NCI-H187 treated with DMSO at 0.1 percent for 48 hours (cell line): ENCODE measurements at places on chromosomes 1 and 21.
A peak's percentile ranks its signal among the peaks of the same experiment; 100 is the strongest.

- no peak for DNase-seq
Measured at GRCh38 chr1:6499296-6499695, 7.8 kb upstream of the PLEKHG5 start.

DNA sequence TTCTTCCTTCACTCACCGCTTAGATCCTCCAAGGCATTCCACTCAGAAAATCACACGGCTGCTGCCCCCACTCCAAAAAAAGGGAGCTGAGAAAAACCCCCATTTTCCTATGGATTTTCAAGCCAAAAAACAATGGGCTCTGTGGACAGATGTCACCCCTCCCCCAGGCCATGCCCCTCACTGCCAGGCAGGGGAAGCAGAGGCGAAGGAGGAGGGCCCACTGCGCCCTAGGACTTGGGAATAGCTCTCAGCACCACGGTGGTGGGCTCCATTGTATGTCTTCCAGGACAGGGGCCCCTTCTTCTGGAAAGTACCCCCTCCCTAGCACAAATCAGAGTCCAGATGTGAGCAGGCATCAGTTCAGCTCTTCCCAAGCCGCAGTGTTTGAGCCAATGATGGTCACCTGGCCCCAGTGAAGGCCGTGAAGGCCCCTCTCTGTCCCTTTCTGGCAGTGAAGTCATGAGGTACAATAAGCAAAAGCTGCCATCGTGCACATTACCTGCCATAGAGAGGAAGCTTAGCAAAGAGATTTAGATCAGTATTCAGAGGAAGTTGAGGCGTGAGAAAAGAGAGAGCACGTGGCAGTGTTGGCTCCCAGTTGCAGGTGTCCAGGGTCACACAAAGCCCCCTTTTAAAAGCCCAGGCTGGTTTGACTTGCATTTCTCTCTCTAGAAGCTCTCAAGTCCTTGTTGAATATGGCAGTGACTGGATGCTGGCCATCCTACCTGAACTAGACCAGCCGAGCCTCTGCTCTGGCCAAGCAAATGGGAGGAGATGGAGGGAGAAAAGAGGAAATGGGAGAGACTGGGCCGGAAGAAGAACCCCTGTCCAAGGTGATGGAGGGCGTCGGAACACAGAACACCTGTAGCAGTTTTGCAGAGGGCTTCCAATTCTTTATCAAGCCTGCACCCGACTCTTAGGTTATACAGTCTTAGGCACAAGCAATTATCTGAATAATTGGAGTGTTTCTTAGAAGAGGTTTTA lies 149.0 kb downstream of the TOMM20 start:
- no peak for DNase-seq

DNA sequence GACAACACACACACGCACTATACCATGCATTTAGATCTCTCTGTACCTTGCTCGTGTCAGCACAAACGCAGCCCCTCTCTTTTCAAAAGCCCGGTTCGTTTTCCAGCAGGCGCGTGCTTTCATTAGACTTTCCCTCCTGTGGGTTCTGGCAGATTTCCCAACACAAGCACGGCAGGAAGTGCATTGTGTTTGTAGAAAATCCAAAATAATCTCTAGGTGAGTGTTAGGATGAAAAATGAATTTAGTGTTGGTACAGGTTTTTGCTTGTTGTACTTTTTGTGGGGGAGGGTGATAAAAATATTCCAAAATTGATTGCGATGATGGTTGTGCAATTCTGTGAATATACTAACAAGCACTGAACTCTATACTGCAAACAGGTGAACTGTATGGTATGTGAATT lies 54.1 kb upstream of the POFUT2 start:
- DNase-seq, result no peak

GRCh38 chr1:213032651-213033050 lies 17.0 kb upstream of the ANGEL2 start:
- DNase-seq, result no peak

DNA sequence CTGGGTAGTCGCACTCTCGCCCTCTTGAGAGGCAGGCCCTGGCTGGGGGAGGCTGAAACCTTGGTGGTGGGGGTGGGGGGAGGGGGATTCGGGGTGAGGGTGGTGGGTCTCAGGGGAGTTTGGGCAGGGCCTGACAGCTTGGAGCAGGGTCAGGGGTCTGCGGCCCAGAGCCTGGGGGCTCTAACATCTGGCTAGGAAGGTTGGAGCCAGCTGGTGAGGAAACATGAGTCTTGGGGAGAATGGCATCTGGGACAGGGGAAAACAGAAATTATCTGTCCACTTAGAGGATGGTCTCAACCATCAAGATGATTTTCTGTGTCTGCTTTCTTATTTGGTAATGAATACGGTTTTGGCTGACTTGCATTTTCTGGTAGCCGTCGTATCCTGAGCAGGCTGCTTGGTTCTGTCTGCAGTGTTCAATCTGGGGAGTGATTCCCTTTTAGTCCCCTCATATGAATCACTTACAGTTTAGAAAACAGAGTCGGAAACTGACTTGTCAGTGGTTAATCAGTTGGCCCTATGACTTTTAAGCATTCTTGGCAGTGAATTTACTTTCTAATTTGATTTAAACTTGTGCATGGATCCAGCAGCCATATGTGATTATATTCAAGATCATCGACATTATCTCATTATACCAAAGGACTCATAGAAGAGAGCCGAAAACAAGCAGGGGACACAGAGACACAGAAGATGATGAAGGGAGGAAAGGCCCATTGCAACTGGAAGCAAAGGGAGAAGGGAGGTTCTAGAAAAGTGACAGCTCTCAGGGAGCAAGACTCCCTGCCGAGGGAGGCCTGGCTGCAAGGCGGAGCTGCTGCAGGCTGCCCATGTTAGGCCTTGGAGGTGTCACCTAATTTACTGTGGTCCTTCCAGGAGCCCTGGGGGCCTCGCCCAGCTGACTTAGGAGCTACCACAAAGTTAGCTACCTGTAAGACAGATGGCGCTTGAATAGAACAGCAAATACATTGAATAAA lies 237.6 kb downstream of the SDCCAG8 start:
- DNase-seq, result no peak

GRCh38 chr21:44528634-44528995 lies 11.4 kb downstream of the KRTAP10-1 start:
- DNase-seq, result no peak

DNA sequence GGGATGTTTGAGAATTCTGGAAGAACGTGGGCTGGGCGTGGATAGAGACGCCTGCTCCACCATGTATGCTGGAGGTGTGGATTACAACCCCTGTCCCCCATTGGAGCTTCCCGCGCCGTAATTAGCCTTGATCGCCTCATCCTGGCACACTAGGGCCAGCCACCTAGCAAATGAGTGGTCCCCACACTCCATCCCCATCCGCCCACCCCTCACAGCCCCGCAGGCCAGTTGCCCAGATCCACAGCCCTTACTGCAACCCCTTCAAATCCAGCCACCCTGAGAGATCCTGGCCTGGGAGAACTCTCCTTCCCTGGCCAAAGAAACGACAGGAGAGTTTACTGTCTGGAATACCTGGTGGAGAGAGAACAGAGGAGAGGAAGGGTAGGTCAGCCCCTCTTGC lies 375 bp upstream of the GJA4 start:
- no peak for DNase-seq

GRCh38 chr1:43558346-43558841 lies 27.7 kb downstream of the PTPRF start:
- peak; percentile 33 for DNase-seq

- no peak for DNase-seq
Measured at GRCh38 chr21:34808569-34809204, 139.9 kb downstream of the CLIC6 start.

- no peak for DNase-seq
Measured at GRCh38 chr1:91501971-91502671, 1.5 kb downstream of the CDC7 start.
